ENCODE measurements at places on chromosomes 7 and 10. TPM values are rescaled to one million over a fixed set of nuclear protein-coding genes. Genes with fewer than 3 reads are reported as not detected.

The UNCX gene
- not detected for total RNA-seq

The AMZ1 gene
- 0.88 TPM for total RNA-seq

The PON3 gene
- not detected for total RNA-seq

The PCLO gene
- total RNA-seq: not detected

The AP1S1 gene
- total RNA-seq: 50.0 TPM

The CYP2C8 gene
- total RNA-seq: not detected

The HMX3 gene
- total RNA-seq: not detected

The ADAM8 gene
- total RNA-seq: 207 TPM

The ADAM12 gene
- 1.2 TPM for total RNA-seq

The GNGT1 gene
- total RNA-seq: not detected

The FBXO24 gene
- 1.8 TPM for total RNA-seq

The HPSE2 gene
- not detected for total RNA-seq

The LAMB1 gene
- total RNA-seq: not detected

GRCh38 chr7:94405506-94405905, 10.8 kb downstream of the COL1A2 start:
- DNase-seq: no peak
- H3K4me1 ChIP-seq: no peaks in the 10 kb centered on the region
- H3K27me3 ChIP-seq: peaks cover 2% of the 10 kb centered on the region
- H3K4me3 ChIP-seq: no peak overlapping the region

- H3K27me3 ChIP-seq: no peaks in the 10 kb centered on the region
- H3K4me1 ChIP-seq: no peaks in the 10 kb centered on the region
- no peak for DNase-seq
- H3K4me3 ChIP-seq: no peak overlapping the region
Observed at GRCh38 chr10:77190291-77190690, 447.3 kb downstream of the KCNMA1 start.

DNA sequence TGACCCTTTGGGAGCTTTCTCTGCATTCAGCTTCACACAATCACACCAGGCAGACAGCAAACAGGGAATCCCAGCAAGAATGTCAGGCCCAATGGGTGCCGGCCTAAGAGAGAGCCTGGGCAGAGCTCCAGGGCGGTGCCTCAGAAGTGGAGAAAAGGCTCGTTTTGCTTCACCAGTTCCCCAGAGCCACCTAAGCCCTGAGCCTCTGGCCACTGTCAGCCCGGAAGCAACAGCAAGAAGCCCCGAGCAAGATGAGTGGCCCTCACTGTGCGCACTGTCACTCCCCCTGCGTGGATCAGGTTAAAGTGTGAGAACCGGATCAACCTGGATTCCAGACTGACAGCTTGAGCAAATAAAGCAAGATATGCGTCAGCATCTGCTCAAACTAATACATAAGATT, 14.7 kb downstream of the CNPY1 start:
- no peaks in the 10 kb centered on the region for H3K36me3 ChIP-seq
- no peak overlapping the region for H3K27ac ChIP-seq

- no peak overlapping the region for H3K4me3 ChIP-seq
- no peaks in the 10 kb centered on the region for H3K36me3 ChIP-seq
- H3K27me3 ChIP-seq: no peaks in the 10 kb centered on the region
- no peak for DNase-seq
- H3K4me1 ChIP-seq: no peaks in the 10 kb centered on the region
Observed at GRCh38 chr7:69285854-69286253, 312.4 kb upstream of the AUTS2 start.

- no peaks in the 10 kb centered on the region for H3K27me3 ChIP-seq
- DNase-seq: no peak
- no peak overlapping the region for H3K4me3 ChIP-seq
- no peak overlapping the region for H3K27ac ChIP-seq
- no peaks in the 10 kb centered on the region for H3K4me1 ChIP-seq
- H3K36me3 ChIP-seq: no peaks in the 10 kb centered on the region
Observed at GRCh38 chr7:13920053-13920697, 69.3 kb downstream of the ETV1 start.

- H3K36me3 ChIP-seq: no peaks in the 10 kb centered on the region
- H3K27me3 ChIP-seq: no peaks in the 10 kb centered on the region
- no peaks in the 10 kb centered on the region for H3K4me1 ChIP-seq
- no peak for DNase-seq
- H3K27ac ChIP-seq: no peak overlapping the region
Observed at GRCh38 chr10:90604636-90605035, 253.2 kb downstream of the HTR7 start.

- H3K4me3 ChIP-seq: peak overlapping the region; percentile 0
- H3K4me1 ChIP-seq: peaks cover 18% of the 10 kb centered on the region
- H3K27ac ChIP-seq: peak overlapping the region; percentile 77
- H3K36me3 ChIP-seq: no peaks in the 10 kb centered on the region
- H3K27me3 ChIP-seq: no peaks in the 10 kb centered on the region
- DNase-seq: peak; percentile 77
Observed at GRCh38 chr7:2120251-2120660, 112.5 kb downstream of the MAD1L1 start.

- no peaks in the 10 kb centered on the region for H3K27me3 ChIP-seq
- no peak for DNase-seq
- H3K4me1 ChIP-seq: no peaks in the 10 kb centered on the region
- no peak overlapping the region for H3K27ac ChIP-seq
- H3K4me3 ChIP-seq: no peak overlapping the region
Observed at GRCh38 chr10:52383088-52383487, 69.0 kb downstream of the DKK1 start.

- no peak for DNase-seq
- no peaks in the 10 kb centered on the region for H3K27me3 ChIP-seq
- H3K27ac ChIP-seq: no peak overlapping the region
- no peaks in the 10 kb centered on the region for H3K36me3 ChIP-seq
- H3K4me3 ChIP-seq: no peak overlapping the region
Observed at GRCh38 chr10:71269301-71270288, 49.5 kb upstream of the SLC29A3 start.

- no peaks in the 10 kb centered on the region for H3K4me1 ChIP-seq
- no peaks in the 10 kb centered on the region for H3K27me3 ChIP-seq
- no peak overlapping the region for H3K27ac ChIP-seq
- no peaks in the 10 kb centered on the region for H3K36me3 ChIP-seq
- DNase-seq: no peak
- no peak overlapping the region for H3K4me3 ChIP-seq
Observed at GRCh38 chr7:122056977-122057376, 87.1 kb downstream of the AASS start.

DNA sequence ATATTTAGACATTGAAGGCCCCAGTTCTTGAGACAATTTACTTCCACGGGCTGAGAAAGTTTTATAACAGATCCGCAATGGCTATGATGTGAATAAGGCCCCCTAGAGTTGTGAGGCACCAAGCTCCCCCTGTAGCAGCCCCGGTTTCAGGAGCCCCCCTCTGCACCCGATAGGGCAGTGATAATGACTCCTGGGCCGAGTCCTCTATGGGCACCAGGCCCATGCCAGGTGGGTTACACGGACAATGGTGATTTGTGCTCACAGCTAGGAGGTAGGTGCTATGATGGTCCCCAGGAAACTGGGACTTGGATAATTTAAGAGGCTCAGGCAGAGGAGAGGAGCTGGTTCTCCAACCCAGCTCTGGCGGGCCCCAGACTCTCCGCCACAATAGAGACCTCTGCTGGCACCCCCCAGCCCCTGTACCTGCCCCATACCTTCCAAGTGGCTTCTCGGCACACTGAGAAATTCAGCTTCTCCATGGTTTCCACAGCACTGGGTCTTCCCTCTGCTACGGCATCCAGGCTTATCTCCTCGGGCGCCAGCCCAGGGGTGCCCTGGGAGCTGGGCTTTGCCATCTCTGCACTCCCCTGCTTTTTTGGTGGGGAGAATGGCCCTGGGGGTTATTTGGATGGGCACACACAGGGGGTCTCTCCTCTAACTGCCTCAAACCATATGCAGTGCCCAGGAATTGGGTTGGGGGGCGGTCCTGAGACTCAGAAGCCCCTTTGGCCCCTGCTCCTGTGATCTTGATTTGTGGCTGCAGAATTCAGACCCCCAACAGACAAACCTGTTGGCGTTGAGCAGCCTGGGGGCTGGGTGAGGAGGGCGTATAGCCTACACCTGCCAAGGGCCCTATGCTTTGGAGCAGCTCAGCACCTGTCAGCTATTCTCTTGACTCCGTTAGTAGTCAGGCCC, 12.2 kb upstream of the KCP start:
- H3K4me3 ChIP-seq: no peak overlapping the region
- H3K27me3 ChIP-seq: peaks cover 40% of the 10 kb centered on the region
- H3K27ac ChIP-seq: no peak overlapping the region
- no peaks in the 10 kb centered on the region for H3K4me1 ChIP-seq

- peak overlapping the region; percentile 83 for H3K4me3 ChIP-seq
- peaks cover 58% of the 10 kb centered on the region for H3K4me1 ChIP-seq
- H3K36me3 ChIP-seq: peaks cover 23% of the 10 kb centered on the region
Observed at GRCh38 chr10:119655566-119656001, 4.4 kb downstream of the BAG3 start.

DNA sequence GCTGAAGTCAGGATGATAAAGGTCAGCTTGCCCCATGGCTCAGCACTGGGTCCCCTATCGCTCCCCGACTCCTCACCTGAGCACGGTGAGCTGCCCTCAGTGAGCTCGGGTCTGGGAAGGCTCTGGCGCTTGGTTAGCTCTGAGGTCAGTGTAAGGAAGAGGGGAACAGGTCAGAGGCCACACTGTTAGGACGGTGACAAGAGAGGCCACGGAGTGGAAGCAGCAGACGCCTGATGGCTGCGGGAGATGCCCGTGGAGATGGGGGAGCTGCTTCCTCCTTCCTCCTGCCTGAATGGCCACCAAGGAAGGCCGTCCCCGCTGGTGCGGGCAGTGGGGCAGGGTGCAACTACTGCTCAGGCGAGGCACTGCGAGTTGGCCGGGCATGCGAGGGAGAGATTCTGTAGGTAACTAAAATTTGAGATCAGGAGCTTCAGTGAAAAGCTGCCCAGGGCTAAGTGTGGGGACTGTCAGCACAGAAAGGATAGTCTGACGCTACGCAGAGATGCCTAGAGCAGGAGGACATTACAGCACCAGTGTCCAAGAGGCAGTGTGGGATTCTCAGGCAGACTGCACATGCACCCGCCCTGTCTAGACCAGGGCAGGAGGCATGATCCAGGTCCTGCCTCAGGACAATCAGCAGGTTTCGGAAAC, 231.3 kb upstream of the GRB10 start:
- no peaks in the 10 kb centered on the region for H3K27me3 ChIP-seq
- H3K36me3 ChIP-seq: no peaks in the 10 kb centered on the region
- H3K4me3 ChIP-seq: no peak overlapping the region
- peaks cover 6% of the 10 kb centered on the region for H3K4me1 ChIP-seq
- no peak for DNase-seq

DNA sequence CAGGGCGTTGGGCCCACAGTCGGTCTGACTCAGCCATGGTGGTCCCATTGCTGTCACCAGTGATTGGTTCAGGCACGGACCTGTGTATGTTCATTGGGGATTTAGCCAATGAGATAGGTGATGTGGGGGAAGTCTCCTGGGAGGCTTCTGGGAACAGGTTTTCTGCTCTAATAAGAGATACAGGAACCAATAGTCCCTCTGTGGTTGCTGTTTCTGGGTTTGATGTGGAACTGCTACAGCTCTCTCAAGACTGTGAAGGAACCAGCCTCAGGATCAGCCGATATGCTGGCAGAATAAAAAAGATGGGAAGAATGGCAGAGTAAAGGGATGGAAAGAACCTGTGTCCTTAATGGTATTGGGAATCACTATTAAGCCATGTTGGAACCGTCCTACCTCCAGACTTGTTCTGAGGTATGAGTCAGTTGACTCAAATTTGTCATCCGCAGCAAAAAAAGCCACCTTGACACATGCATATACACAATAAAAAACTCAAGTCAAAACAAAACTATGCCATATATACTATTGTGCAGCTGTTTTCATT, 70.6 kb downstream of the MCMBP start:
- H3K36me3 ChIP-seq: peaks cover 11% of the 10 kb centered on the region
- no peak overlapping the region for H3K4me3 ChIP-seq
- peaks cover 12% of the 10 kb centered on the region for H3K4me1 ChIP-seq
- no peak overlapping the region for H3K27ac ChIP-seq
- H3K27me3 ChIP-seq: no peaks in the 10 kb centered on the region

DNA sequence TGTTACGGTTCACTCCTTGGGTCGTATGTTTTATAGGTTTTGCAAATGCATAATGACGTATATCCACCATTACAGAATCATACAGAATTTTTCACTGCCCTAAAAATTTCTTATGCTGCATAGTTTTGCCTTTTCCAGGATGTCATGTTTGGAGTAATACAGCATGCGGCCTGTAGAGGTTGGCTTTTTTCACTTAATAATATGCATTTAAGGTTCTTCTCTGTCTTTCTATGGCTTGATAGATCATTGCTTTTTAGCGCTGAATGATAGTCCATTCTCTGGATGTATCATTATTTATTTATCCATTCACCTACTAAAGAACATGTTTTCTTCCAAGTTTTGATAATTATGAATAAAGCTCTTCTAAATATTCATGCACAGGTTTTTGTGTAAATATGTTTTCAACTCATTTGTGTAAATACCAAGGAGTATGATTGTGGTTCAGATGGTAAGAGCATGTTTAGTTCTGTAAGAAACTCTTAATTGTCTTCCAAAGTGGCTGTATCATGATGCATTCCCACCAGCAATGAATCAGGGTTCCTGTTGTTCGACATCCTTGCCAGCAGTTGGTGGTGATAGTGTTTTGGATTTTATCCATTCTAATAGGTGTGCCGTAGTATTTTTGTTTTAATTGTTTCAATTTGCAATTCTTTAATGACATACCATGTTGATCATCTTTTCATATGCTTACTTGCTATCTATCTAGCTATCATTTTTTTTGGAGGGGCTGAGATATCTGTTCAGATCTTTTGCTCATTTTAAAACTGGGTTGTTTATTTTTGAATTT, 531.2 kb upstream of the GHITM start:
- peaks cover 11% of the 10 kb centered on the region for H3K4me1 ChIP-seq
- H3K4me3 ChIP-seq: no peak overlapping the region
- H3K27me3 ChIP-seq: no peaks in the 10 kb centered on the region
- H3K27ac ChIP-seq: no peak overlapping the region
- no peak for DNase-seq

DNA sequence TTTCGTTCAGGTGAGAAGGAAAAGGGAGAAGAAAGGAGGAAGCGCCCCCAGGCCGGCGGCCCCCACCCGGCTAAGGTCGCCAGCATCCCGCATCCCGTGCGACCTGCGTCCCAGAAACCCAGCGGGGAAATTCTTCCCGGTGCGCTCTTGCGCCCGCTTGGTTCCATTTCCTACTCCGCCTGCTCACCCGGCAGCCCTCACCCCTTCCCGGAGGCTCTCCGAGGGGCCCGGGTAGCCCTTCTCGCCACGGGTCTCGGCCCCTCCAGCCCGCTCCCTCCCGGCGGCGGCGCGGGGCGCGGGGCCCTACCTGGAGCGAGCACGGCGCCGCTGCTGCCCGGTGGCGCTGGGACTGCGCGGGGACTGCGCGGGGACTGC, at the start of gene PRKCQ:
Gene PRKCQ (minus strand): TSS at position 373 of the 375 bp plus-strand sequence. CDS start 65,141 bp downstream, outside the sequence.
- H3K27ac ChIP-seq: peak within 1 kb of the TSS; percentile 98
- DNase-seq: no peak
- H3K4me1 ChIP-seq: peaks cover 57% of the 10 kb centered on the region
- no peaks in the 10 kb centered on the region for H3K27me3 ChIP-seq

DNA sequence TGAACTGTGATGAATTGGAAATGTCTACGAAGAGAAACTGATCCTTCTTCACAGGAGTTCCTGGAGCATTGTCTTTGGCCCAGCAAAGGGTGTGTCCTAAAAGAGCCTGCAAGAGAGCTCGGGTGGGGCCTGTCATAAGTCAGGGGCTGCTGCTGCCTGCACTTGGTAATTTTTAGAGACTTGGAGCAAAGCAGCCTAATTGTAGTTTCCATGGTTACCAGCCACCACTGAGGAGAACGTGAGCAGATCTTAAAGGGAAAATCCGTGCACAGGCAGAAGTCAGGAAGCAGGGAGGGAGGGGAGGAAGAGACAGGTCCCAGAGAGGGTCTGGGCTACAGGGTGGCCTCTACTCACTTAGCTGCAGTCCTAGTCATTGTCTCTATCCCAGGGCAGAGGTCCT, 463.6 kb downstream of the PLXNA4 start:
- no peak overlapping the region for H3K4me3 ChIP-seq
- no peak for DNase-seq
- peaks cover 4% of the 10 kb centered on the region for H3K27me3 ChIP-seq
- no peaks in the 10 kb centered on the region for H3K36me3 ChIP-seq
- H3K4me1 ChIP-seq: no peaks in the 10 kb centered on the region
- H3K27ac ChIP-seq: no peak overlapping the region

Measured in activated CD4-positive, alpha-beta memory T cell treated with anti-CD3 and anti-CD28 coated beads, Interleukin-2, amount 10 ng/mL, durations not matched to agents 7 days and 5 days (primary cell).